RCC 7860 (cell line): ENCODE measurements at places on chromosomes 7 and 10.

- DNase-seq: no peak
These were observed 527.7 kb downstream of the GALNT17 start for GRCh38 chr7:71659622-71660021.

DNA sequence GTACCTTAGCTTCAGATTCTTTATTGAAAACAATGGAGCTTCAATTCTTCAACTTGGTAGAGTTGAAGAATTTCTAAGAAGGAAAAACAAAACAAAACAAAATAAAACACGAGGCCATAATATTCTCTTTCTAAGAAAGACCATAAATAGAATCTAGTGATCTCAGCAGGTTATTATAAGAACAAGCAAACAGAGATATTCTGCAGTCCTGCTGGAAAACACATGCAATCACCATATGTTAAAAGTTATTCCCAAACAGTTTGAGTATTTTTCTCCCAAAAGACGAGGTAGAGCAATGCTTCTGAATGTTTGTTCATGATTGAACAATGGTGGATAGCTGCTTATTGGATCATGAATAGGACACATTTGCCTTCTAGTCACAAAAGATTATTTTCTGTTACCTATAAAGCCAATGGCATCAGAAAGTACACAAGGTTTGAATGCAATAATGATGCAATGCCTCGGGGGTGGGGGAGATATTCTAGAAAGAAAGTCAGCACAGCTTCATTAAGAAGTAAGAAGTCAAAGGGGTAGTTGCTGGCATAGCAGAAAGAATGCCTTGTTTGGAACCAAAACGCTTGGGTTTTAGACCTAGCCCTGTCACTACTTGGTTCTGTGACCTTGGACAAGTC lies 59.3 kb downstream of the CREB3L2 start:
- no peak for DNase-seq

DNA sequence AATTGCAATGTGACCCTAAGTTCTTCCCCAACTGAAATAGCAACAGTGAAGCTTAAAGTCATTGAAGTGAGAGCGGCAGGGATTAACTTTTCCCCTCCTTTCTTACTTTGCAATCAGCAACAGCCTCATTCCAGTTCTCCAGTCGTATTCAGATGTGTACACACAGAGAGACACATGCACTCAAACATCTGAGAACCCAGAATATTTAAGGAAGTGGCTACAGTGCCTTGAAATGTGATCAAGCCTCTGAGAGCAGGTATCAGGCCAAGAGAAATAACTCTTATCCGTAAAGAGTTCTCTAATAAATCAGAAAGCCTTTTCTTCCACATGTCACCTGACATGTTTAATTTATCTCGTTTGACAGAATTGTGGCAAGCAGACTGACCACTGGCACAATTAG lies 388.9 kb upstream of the NPVF start:
- no peak for DNase-seq

DNA sequence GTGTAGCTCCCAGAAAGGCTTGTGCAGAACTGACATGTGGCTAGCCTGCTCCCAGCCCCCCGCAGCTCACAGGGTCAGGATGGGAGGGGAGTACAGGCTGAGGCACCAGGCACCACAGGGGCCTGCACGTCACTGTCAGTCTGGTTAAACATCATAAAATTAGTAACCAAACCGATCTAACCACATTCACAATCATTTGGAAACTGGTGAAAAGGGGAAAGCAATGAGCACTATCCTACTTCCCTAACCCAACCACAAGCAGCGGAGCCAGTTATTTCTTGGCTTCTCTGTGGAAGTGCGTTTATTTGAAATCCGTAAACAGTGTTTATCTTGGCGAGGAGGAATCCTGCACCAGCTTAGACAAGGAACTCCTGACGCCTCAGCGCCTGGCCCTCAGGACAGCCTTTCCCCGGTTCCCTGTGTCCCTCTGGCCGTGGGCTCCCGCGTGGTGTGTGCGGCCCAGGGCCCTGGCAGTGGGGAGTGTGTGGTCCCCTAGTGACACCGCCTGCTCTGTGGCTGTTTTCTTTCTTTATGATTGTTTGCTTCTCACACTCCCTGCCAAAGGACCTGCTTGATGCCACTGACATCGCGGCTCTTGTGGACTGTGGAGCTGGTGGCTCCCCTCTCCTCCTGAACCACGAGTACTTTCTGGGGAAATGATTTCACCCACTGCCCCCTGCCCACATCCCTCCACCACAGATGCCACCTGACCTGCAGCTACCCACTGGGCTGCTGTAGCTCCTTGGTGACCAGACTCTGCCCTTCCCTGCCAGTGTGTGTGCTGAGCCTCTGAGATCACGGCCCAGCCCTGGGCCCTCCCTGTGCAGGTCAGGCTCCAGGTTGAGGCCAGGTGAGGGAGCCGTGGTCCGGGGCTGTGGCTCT lies 38.0 kb downstream of the INPP5A start:
- DNase-seq: peak; percentile 88

- DNase-seq: no peak
These were observed 473 bp upstream of the GPER1 start for GRCh38 chr7:1087465-1087814.

DNA sequence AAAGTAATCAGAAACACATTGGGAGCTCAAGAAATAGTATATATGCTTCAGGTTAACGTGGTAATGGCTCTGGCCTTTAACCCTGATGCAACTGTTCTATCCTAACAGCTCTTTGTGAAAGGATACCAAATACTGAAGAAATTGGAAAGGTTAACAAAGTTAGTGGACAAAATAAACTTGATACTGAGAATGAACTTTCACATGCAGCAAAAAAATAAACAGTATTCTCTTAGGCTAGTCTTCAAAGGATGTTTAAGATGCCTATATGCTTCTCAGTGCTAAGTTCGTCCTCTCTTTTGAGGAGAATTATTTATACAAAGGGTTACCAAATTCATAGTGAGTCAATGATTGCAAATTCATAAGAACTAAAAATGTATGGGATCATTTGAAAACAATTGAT lies 256.2 kb upstream of the FERD3L start:
- no peak for DNase-seq

DNA sequence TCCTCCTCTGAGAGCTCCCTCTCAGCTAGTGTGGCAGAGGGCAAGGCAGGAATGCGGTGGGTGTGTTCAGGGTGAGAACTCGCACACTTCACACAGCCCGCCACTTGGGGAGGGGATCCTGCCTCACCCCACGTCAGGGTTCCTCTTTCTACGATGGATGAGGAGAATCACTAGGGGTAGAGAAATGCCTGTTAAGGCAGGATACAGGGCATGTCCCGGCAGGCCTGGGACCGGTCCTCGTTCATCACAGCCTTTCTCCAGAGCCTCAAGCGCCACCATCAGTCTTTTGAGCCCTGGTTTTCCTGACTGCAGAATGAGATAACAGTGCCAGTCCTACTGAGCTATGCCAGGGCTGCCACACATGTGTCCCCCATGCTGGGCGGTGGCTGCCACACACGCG lies 546.7 kb upstream of the ADARB2 start:
- DNase-seq: no peak

- DNase-seq: peak; percentile 98
These were observed 47.6 kb upstream of the ITGB1 start for GRCh38 chr10:33005322-33006301.

DNA sequence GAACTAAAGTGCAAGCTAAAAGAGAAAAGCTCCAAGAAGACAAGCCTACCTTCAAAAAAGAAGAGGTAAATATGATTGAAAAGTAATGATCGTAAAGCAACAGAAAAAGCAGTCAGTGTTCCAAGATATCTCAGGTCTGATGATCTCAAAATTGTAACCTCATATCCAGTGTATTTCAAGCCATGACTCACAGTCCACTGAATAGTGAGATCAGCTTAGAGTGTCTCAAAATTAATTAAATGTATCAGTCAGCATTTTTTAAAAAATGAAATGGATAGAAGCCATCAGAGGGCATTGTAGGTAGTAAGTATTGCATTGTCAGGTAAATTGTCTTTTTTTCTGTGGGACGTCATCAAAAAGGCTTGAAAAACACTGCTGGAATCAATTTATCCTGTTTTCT lies 50.6 kb upstream of the AGBL3 start:
- no peak for DNase-seq

- peak; percentile 46 for DNase-seq
These were observed 85.5 kb downstream of the PRTFDC1 start for GRCh38 chr10:24866604-24867583.

DNA sequence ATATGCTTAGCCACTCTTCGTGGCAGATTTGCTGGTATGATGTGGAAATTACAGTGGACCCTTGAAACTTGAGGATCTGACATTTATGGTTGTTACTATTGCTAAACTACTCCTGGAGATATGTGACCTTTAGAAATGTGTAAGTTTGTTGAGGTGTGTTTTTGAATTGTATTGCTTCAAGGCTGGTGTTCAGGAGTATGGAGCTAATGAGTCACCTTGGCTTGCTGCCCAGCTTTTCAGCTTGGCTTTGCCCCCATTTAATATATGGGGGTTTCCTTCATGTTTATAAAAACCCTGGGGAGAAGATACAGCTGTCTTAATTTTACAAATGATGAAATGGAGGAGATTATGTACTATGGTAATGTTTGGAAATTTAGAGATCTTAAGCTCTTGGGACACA lies 11.6 kb downstream of the HBP1 start:
- peak; percentile 51 for DNase-seq

GRCh38 chr7:45456747-45457524 lies 117.2 kb upstream of the ADCY1 start:
- no peak for DNase-seq

DNA sequence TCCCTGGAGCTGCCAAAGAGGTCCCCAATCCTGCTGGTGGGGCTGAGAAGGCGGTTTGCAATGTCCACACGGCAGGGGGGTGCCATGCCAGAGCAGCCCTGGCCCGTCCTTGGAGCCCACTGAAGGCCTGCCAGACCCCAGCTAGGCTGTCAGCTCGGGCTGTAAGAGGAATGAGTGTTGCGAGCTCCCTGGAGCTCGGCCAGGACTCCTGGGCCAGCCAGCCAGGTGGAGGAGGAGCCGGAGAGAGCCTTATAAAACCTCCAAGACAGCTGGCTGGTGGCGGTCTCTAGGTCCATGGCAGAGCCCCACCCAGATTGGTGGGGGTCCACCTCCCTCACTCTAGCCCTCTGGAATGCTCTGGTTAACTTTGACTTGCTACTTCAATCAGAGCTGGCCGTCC lies 55.1 kb upstream of the CALN1 start:
- no peak for DNase-seq

DNA sequence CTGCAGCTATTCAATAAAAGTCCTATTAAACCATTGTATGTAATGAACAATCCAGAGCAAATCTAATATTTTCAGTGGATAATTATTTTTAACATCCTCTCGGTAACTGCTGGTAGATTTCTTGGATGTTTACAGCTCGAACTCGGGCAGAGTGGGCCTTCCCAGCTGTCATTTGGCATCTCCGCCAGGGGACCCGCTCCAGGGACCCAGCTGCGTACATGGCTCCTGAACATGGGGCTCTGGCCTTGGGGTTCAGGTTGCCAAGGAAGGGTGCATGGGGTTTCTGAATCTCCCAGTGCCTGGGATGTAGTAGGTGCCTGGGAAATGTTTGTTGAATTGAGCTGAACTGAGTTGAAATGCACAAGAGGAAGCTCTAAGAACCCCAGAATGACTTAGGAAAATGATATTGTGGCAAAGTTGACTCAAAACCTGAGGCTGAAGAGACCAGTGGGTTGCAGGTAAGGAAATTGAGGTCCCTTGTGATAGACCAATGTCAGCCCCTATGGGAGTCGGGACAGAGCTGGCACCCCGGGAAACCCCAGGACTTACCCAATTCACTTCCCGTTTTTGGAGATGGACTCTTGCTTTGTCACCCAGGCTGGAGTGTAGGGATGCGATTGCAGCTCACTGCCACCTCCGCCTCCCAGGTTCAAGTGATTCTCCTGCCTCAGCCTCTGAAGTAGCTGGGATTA lies 228.4 kb downstream of the CUX1 start:
- DNase-seq: no peak

GRCh38 chr7:50145801-50146338 lies 52.8 kb upstream of the ZPBP start:
- no peak for DNase-seq

- peak; percentile 88 for DNase-seq
These were observed at the start of gene PPP1R3C for GRCh38 chr10:91632671-91633550. Gene PPP1R3C, minus strand, starts transcription at chr10:91633071. Its CDS starts 102 bp downstream, at chr10:91632969.

DNA sequence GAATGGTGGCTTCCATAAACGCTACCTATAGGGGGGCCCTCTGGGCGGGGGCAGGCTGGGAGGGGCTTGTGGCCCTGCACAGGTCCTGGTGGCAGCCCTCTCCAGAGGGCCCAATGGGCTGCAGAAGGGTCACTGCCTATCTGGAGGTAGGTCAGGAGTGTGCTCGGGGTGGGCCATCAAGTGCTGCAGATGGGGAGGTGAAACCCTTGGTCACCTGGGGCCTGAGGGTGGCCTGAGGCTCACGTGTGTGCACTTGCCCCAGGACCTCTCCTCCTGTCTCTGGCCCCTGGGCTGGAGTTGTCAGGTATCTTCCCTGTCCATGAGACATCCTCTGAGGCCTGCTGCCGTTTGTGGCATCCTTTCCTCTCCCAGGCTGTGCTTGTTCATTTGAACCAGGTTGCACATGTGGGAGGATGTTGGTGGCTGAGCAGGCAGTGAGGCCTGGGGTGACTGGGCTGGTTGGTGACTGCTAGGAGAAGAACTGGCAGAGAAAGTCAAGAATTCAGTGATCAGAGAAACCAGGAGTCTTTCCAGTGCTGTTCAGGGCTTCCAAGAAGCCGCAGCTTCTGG lies 21.1 kb upstream of the SH2D4B start:
- no peak for DNase-seq

DNA sequence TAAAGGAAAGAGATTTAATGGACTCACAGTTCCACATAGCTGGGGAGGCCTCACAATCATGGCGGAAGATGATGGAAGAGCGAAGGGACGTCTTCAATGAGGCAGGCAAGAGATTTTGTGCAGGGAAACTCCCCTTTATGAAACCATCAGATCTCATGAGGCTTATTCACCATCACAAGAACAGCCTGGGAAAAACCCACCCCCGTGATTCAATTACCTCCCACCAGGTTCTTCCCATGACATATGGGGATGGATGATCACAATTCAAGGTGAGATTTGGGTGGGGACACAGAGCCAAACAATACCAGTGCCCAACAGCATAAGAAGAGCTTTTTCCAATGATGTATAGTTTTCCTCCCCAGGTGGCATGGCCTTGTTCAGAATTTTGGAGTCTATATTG lies 11.2 kb upstream of the C7orf33 start:
- DNase-seq: no peak

DNA sequence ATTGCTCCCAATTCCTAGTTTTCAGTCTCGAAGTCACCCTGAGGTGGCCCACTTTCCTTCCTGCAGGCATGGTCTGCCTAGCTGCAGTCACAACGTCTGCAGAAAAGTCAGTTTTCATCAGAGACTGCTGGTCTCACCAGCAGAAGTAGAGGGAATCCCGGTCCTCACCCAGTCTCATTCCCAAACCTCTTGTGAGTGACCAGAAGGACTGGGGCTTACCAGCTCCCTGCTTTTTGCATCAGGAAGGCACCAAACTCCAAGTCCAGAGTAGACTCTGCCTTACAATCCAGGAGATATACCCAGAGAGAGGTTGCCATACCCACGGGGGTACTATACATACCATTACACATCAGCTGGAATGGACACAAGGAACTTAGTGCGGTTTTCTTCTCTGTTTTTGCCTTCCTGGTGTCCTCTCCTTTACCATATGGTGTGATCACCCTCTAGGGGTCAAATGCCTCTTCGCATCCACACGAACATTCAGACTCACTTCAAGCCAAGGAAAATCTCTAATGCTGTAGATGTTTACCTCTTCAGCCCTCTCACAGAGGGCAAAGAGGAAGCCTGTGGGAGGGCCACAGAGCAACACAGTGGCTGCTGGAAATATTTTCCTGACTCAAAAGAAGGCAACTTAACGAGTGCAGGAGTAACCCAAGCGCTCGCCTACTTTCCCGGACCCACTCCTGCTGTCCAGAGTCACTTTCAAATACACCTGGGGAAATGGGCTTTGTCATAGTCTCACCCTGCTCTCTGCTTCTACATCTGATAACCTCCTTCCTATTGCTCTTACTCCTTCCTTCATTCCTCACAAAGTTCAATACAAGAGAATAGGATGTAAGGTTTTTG lies 220.9 kb downstream of the C7orf25 start:
- peak; percentile 20 for DNase-seq
